ENCODE measurements at places on chromosomes 12 and 14.

GRCh38 chr14:93991212-93991611 lies 5.9 kb upstream of the CCDC197 start:
- DNase-seq: no peak

DNA sequence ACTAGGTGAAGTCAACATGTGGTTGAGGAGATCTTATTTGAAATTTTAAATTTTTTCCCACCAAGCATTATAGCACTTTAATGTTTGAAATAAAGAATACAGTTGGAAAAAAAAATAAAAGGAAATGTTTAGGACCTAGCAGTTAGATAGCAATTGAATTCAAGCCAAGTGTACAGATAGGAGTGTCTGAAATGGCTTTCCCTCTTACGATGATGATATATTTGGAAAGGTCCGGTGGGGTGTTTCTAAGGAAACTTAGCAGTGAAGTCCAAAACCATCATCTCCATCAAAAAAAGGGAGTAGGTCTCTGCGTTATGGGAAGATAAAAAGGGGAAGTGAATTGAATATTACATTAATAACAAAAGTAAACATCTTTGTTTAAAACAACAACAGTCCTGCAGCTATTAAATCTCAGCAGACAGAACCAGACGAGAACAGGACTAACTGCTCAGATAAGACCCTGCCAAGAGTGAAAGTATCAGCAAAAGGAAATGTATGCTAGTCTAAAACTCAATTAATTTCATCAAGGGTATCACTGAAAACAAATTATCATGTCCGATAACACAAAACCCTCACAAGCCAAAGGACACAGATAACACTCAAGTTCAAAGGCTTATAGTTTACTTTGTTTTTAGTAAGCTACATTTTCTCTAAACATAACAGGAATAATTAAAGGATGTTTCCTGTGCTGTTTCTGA lies 242.0 kb downstream of the BMP4 start:
- DNase-seq: no peak

DNA sequence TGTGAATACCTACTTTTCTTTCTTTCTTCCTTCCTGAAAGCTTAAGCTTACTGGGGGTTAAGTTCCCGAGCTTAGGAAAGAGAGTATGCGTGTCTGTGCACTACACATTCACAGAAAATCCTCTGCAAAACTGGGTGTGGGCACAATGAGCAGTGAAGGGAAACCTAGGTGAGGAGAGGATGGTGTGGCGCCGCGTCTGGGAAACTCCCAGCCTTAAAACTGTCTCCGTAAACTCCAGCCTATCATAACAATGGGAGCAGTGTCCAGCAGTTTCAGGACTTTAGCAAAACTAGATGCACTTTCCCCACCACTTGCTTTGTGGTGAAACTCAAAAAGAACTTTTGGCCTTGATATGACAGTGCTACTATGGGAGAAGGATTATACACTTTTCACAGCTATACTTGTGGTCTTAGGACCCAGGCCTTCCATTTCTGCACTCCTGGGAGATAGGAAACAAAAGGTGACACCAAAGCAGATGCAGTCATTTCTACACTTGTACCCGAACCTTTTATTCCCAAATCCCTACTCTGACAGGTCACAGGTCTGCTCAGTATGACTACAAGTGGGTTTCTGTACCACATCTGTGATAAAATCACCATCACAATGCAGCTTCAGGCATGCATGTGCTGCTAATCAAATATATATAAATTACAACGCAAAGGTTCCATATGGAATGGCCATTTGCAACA lies 10.4 kb downstream of the AKAP5 start:
- DNase-seq: no peak

- peak; percentile 80 for DNase-seq
Observed at GRCh38 chr12:108618079-108618952, 15.4 kb downstream of the SELPLG start.

GRCh38 chr12:54240971-54241588 lies 38.8 kb downstream of the CBX5 start:
- DNase-seq: no peak

DNA sequence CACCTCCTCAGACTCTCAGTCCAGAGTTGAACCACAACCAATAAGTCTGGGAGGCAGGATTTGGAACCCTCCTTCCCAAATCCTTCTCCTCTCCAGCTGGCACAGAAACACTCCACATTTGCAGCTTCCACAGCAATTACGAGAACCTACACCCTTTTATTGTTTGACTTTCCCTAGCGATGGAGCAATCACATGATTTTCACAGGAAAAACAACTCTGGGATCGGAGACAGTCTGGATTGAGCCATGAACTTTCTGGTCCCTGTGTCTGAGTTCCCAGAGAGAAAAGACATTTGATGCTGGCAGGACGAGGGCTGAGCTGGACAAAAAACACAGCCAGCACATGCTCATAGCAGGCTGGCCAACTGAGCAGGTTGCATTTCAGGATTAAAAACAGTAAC lies 49.0 kb upstream of the STON2 start:
- no peak for DNase-seq

- DNase-seq: no peak
Observed at GRCh38 chr12:1328391-1328790, 266.0 kb downstream of the FBXL14 start.

DNA sequence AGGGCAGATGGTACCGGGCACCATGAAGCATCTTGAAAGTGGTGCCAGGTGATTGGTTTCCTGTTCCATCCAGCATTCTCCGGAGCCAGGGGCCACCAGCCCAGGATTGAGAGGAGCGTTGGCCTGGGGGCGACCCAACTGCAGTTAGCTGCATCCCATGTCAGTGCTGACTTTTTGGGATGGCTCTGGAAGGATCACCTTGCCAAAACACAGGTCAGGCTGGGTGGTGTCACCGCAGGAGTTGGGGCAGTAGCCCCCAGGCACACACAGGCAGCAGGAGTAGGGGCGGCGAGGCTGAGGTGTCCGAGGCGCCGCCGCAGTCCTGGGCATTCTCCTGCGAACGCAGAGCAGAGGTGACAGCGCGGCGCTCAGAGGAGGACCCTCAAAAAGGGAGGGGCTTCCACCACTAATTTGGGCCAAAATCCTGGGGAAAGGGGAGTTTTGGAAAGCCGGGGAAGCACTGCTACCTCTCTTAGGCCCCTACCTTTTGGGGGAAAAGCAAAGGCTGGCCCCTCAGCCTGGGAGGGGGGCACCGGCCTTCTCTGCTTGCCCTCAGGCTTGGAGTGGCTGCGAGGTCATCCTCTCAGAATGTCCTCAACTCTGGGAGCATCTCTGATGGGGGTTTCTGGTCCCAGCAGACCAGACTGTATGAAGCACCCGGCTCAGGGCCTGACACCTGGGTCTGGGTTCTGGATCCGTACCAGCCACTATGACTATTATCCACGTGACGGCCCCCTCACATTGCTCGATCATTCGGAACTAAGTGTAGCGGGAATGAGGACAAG lies 26.7 kb upstream of the LRTM2 start:
- no peak for DNase-seq

GRCh38 chr12:112236386-112236785 lies 111.0 kb downstream of the TRAFD1 start:
- no peak for DNase-seq

DNA sequence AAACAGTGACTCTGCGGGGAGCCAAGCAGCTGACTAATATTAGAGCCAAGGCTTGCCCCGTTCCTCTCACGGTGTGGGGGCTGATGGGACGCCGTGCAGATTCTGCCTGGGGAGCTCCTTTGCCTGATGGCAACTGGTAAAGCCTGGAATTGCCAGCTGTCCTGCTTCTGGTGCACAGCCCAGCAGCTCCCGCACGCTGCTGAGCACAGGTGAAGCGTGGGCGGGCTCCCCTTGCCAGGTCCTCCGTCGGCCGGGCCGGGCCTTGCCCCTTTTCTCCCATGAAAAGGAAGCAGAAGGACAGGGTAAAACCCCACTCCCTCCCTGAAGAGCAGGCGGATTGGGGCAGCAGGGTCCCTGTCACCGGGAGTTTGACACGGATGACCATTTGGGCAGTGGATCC lies 79.0 kb downstream of the WDR20 start:
- no peak for DNase-seq

- no peak for DNase-seq
Observed at GRCh38 chr12:48311313-48311712, 39.4 kb downstream of the ZNF641 start.

- DNase-seq: no peak
Observed at GRCh38 chr12:49893753-49894750, 9.6 kb downstream of the FAIM2 start.

- DNase-seq: no peak
Observed at GRCh38 chr12:9367201-9367600, 159.0 kb upstream of the PZP start.

DNA sequence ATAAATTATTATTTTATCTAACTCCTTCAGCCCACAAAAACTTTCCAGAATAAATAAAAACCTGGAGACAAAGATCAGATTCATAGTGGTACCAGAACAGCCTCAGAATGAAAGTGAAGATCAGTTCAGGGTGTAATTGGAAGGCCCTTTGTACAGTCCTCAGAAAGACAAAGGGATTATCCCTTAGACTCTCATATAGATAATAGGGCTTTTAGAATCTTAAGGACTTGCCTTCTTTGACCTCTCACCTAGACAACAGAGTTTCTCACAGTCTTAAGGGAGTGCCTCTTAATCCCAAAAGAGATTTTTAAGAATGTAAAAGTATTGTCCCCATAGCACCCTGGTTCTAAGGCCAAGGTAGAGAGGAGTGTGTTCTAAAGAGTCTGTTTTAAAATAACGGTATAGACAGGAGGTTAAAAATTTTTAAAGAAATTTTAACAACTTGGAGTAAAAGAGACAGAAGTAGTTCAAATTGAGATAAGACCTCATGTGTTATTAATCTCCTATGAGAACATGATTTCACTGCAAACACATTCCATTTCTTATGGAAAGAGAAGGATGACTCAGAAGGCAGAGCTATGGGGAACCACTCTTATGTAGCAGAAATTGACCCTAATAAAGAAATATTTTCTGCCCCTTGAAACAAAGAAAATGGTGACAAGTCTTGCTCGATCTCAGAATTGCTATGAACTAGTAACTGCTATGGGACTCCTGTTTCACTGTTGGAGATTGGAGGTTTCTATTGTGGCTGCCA lies 24.2 kb upstream of the NOVA1 start:
- no peak for DNase-seq

- DNase-seq: no peak
Observed at GRCh38 chr14:88604212-88604611, 41.4 kb downstream of the ZC3H14 start.

All from HuH-7.5 (cell line).